ENCODE measurements at places on chromosomes 7 and 10.

- DNase-seq = no peak
These were observed 10.9 kb upstream of the TEX47 start for GRCh38 chr7:88806280-88807037.

DNA sequence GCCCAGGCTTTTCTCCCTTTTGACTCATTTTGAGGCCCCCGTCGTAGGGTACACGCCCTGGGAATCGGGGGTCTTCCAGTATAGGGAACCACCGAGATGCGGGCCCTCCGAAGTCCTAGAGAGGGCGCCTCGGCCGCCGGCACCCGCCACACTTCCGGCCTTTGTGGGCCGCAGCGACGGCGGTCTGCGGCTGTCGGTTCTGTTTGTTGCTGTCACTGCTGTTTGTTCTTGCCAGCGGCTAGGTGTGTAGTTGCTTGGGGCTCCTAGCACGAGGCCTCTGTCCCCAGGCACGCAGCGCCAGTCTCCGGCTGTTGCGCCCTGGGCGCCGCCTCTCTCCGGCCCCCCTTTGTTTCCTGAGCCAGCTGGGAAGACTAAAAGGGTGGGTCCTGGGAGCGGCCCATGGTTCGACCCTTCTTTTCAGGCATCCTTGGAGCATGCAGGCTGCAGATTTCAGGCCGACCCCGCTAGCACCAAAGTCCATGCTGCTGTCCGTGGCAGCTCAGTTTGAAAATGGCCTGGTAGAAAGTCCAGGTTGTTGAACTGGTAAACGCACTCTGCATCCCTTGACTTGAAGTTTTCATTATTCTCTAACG is 17.8 kb upstream of the ZKSCAN1 start:
- DNase-seq = no peak

GRCh38 chr10:97866524-97867219 is 17.0 kb downstream of the GOLGA7B start:
- DNase-seq = no peak

DNA sequence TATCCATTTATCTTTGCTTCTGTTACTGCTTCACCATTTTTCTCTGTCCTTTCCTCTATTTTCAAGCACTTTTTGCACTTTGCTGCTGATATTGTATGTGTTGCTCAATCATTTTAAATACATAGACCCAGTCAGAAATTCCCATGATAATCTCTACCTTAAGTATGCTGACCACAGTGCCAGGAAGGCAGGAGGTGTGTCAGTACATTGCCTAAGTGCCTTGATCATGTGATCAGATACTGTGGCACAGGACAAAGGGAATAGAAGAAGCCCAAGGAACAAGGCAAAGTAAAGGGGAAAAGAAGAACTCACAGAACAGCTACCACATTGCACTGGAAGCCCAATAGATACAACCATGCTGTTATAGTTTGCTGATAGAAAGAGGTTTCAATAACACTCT is 53.7 kb upstream of the CD36 start:
- DNase-seq = peak; percentile 18

- DNase-seq = peak; percentile 64
These were observed 2.0 kb downstream of the ZMIZ1 start for GRCh38 chr10:79070606-79071395.

DNA sequence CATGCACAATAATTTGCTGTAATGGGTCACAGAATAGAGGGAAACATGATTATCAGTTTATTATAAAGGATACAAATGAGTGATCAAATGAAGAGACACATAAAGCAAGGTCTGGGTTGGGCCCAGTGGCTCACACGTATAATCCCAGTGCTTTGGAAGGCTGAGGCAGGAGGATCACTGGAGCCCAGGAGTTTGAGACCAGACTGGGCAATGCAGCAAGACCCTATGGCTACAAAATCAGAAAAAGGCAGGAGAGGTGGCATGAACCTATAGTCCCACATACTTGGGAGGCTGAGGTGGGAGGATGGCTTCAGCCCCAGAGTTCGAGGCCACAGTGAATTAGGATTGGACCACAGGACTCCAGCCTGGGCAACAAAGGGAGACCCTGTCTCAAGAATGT is 166.7 kb upstream of the YAE1 start:
- DNase-seq = no peak

Data from astrocyte (in vitro differentiated cells and primary cell).